ENCODE measurements at places on chromosomes 5 and 9. TPM values are rescaled to one million over a fixed set of nuclear protein-coding genes. Genes with fewer than 3 reads are reported as not detected.

DNA sequence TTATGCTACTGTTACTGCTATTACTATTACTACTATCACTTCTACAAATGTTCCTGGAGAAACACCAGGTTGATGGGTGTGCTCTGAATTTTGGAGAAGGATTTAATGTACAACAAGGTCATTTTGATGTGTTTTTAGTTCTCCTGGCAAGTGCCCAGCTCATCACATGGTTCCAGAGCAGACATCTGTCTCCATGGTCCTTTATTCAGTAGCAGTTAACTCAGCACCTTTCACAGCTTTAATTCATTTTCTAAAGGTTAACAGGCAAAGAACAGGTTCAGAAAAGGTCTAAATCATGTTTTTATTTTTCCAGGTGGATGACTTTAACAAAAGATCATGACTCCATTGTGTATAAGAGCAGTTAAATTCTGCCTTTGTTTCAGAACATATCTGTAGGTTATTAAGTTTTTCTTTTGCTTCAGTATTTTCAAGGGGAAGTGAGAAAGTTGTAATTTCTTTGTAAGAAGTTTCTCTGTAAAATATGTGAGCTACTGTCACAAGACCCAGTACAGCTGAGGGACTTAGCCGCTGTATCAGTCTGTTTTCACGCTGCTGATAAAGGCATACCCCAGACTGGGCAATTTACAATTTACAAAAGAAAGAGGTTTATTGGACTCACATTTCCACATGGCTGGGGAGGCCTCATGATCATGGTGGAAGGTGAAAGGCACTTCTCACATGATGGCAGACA, 41.9 kb downstream of the MTRR start:
- no peaks in the 10 kb centered on the region for H3K36me3 ChIP-seq
- no peak overlapping the region for H3K27ac ChIP-seq
- no peaks in the 10 kb centered on the region for H3K4me1 ChIP-seq
- no peaks in the 10 kb centered on the region for H3K27me3 ChIP-seq

DNA sequence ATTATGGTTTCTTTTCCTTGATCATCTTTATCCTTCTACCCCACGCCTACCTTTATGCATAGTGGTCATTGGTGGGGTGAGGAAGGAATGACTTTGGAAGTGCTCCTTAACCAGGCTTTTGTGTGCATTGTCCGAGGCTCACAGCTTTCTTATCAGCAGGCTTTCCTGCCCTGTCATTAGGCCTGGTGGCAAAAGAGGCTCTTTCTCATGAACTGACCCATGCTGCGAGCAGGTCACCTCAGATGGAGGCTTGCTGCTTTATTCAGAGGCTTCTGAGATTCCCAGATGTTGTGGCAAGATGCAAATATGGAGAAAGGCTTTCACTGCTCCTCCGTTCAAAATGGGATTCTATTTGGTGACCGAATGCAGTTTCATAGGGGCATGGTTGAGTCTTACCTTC, 57.4 kb upstream of the DMRTA1 start:
- no peaks in the 10 kb centered on the region for H3K36me3 ChIP-seq
- H3K4me3 ChIP-seq: no peak overlapping the region
- H3K27ac ChIP-seq: no peak overlapping the region
- no peak for DNase-seq
- H3K27me3 ChIP-seq: no peaks in the 10 kb centered on the region

HRH2 gene
- not detected for total RNA-seq

DNA sequence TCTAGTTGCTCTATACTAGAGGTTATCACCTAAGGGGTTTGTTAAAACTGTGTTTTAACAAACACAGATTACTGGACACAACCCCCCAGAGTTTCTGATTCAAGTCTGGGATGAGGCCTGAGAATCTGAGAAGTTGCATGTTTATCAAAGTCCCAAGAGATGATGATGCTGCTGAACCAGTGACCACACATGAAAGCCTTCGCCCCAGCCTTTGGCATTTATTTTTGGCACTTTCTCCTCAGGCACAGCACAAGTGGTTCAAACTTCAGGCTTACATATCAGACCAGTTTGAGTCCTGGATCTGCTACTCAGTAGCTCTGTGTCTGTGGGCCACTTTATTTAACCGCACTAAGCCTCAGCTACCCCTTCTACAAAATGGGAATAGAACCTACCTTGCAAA, 407.2 kb upstream of the PIK3R1 start:
- no peak overlapping the region for H3K27ac ChIP-seq
- no peaks in the 10 kb centered on the region for H3K36me3 ChIP-seq
- peaks cover 7% of the 10 kb centered on the region for H3K27me3 ChIP-seq
- no peak for DNase-seq
- H3K4me1 ChIP-seq: no peaks in the 10 kb centered on the region
- H3K4me3 ChIP-seq: no peak overlapping the region

- H3K4me1 ChIP-seq: no peaks in the 10 kb centered on the region
- H3K4me3 ChIP-seq: no peak overlapping the region
- H3K27ac ChIP-seq: no peak overlapping the region
These were observed 115.5 kb upstream of the DMRT1 start for GRCh38 chr9:726005-726404.

- peak overlapping the region; percentile 59 for H3K27ac ChIP-seq
- H3K4me1 ChIP-seq: peaks cover 15% of the 10 kb centered on the region
- no peak overlapping the region for H3K4me3 ChIP-seq
- no peaks in the 10 kb centered on the region for H3K36me3 ChIP-seq
These were observed 61.8 kb upstream of the CEMIP2 start for GRCh38 chr9:71830153-71830552.

- H3K27me3 ChIP-seq: no peaks in the 10 kb centered on the region
- DNase-seq: no peak
- H3K27ac ChIP-seq: no peak overlapping the region
- no peak overlapping the region for H3K4me3 ChIP-seq
These were observed 26.9 kb downstream of the BICD2 start for GRCh38 chr9:92737611-92738299.

OGN gene
- total RNA-seq: not detected

DNA sequence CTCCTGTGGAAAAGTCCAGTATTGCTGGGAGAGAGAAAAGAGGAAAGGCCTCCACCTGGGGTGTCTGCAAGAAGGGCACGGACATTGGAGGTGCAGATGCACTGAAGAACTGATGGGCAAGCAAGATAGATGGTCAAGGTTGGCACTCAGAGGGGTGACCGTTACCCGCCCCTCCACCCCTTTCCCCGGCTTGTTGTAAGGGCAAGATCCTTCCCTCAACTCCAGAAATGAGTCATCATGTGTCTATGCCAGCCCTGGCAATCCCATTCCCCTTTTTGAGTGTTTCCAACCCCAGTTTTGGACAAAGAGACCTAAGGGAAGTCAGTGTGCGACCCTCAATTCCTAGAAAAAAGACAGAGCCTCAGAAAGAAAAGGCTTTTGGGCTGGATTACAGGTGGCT, 34.9 kb upstream of the ATP6V1G1 start:
- peaks cover 10% of the 10 kb centered on the region for H3K27me3 ChIP-seq
- H3K27ac ChIP-seq: no peak overlapping the region
- H3K4me3 ChIP-seq: no peak overlapping the region
- no peaks in the 10 kb centered on the region for H3K36me3 ChIP-seq
- H3K4me1 ChIP-seq: peaks cover 5% of the 10 kb centered on the region
- no peak for DNase-seq

- H3K36me3 ChIP-seq: no peaks in the 10 kb centered on the region
- no peaks in the 10 kb centered on the region for H3K27me3 ChIP-seq
- no peak for DNase-seq
- no peak overlapping the region for H3K27ac ChIP-seq
- H3K4me3 ChIP-seq: no peak overlapping the region
- peaks cover 7% of the 10 kb centered on the region for H3K4me1 ChIP-seq
These were observed 18.3 kb upstream of the CD180 start for GRCh38 chr5:67214707-67215447.

DNA sequence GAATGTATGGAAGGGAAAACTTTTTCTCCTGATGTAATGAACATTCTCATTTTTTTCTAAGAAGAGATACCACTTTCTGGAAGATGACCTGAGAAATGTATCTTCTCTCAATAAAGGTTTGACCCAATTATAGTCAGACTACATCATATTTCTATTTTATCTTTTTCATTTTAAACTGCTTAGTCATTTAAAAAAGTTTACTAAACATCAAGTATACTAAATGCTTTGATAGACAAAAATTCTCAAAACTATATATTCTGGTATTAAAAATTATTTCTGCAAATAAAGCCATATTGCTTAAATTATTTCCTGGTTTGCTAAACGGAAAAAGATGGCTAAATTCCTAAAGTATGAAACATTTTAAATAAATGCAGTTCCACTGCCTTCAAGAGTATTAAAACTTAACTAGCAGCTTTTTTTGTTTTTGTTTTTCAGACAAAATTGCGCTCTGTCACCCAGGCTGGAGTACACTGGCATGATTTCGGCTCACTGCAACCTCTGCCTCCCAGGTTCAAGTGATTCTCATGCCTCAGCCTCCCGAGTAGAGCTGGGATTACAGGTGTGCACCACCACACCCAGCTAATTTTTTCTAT, 37.1 kb downstream of the FBXW11 start:
- H3K27ac ChIP-seq: no peak overlapping the region
- no peak for DNase-seq
- H3K36me3 ChIP-seq: no peaks in the 10 kb centered on the region

CARD9 gene
- 8.8 TPM for total RNA-seq

DNA sequence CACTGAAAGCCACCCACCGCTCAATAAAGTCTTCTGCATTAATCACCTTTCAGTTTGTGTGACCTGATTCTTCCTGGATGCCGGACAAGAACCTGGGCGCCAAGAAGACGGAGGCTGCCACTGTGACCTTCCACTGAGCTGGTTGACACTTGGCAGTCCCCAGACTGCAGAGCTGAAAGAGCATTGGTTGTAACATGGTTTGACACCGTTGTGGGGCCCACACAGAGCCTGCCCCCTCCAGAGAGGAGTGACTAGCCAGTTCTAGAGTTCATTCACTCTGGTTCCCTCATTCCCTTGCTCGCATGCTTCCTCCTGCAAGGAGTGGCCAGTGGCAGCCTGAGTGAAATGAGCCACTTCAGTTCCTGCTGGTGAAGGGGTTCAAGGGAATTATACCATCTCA, 86.2 kb upstream of the ANXA1 start:
- no peaks in the 10 kb centered on the region for H3K4me1 ChIP-seq
- H3K27me3 ChIP-seq: peaks cover 2% of the 10 kb centered on the region
- DNase-seq: no peak
- no peaks in the 10 kb centered on the region for H3K36me3 ChIP-seq

- peaks cover 5% of the 10 kb centered on the region for H3K27me3 ChIP-seq
- no peak overlapping the region for H3K27ac ChIP-seq
- no peak overlapping the region for H3K4me3 ChIP-seq
- DNase-seq: no peak
- no peaks in the 10 kb centered on the region for H3K36me3 ChIP-seq
These were observed 258.1 kb downstream of the SYK start for GRCh38 chr9:91059713-91060112.

- no peaks in the 10 kb centered on the region for H3K27me3 ChIP-seq
- no peaks in the 10 kb centered on the region for H3K4me1 ChIP-seq
- no peak overlapping the region for H3K4me3 ChIP-seq
- no peak for DNase-seq
These were observed 136.4 kb downstream of the WDR41 start for GRCh38 chr5:77355751-77356150.

DNA sequence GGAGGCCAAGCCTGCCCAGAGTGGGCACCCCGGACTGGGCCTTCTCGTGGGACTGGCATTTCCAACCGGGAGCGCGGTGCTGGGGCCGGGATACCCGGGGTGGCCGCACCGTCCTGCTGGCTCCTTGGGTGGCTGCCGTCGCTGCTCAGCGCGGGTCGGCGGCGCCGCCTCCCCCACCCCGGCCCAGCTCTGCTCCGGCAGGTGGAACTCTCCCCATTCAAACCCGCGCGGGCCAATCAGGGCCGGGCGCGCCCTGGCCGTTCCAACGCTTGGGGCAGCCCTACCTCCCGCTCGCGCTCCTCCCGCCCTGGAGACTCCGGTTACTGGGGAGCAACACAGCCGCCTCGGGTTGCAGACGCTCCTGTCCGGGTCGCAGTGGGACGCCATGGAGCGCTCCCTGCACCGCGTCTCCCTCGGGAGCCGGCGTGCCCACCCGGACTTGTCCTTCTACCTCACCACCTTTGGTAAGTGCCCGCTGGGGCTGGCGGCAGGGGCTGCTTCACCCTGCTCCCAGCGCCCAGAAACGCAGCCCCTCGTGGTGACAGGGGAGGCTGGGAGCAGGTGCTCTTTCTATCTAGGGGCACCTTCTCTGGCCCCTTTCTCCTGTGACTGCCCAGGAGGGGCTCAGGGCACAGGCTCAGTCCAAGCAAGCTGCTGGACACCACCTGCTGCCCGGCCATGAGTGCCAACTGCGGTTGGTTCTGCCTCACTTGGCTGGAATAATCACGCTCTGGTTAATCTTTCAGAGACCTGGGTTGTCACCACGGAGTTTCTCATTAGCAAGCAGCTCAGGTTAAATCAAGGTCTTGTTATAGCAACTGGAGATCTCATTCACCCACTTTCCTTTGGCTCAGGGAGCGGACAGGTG, at the start of gene RGS3:
TSS of gene RGS3 (plus strand) at position 310 of the 868 bp plus-strand sequence. CDS start at position 386, 76 bp downstream.
- DNase-seq: no peak
- H3K4me1 ChIP-seq: peaks cover 3% of the 10 kb centered on the region
- no peaks in the 10 kb centered on the region for H3K36me3 ChIP-seq
- H3K27me3 ChIP-seq: no peaks in the 10 kb centered on the region
- no peak within 1 kb of the TSS for H3K27ac ChIP-seq
- no peak within 1 kb of the TSS for H3K4me3 ChIP-seq

PCDHA1 gene
- total RNA-seq: not detected

- H3K4me3 ChIP-seq: no peak overlapping the region
- H3K27ac ChIP-seq: no peak overlapping the region
- DNase-seq: no peak
- no peaks in the 10 kb centered on the region for H3K4me1 ChIP-seq
- no peaks in the 10 kb centered on the region for H3K27me3 ChIP-seq
- H3K36me3 ChIP-seq: no peaks in the 10 kb centered on the region
These were observed 21.7 kb downstream of the GPRIN1 start for GRCh38 chr5:176588297-176588696.

DNA sequence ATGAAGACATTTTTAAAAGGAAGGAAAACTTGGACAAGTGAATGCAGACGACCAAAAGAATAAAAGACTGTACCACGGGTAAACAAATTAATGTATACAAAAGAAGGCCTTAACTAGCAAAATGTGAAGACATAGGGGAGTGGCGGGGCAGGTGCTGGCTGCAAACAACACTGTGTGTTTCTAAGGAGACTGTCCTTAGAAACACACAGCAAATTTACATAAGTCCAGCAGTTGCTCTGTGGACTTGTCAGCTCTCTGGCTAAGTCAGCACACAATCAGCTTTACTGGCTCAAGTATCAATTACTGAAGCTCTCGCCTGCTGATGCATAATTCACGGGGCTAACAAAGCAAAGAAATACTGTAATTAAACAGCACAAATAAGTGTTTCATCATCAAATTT, 24.8 kb downstream of the PTBP3 start:
- H3K27ac ChIP-seq: no peak overlapping the region
- H3K36me3 ChIP-seq: no peaks in the 10 kb centered on the region
- no peaks in the 10 kb centered on the region for H3K27me3 ChIP-seq
- DNase-seq: peak; percentile 52
- H3K4me1 ChIP-seq: peaks cover 3% of the 10 kb centered on the region
